ENCODE measurements at places on chromosomes 1 and 21.
A peak's percentile ranks its signal among the peaks of the same experiment; 100 is the strongest.

GRCh38 chr1:218402786-218403120 lies 57.6 kb downstream of the TGFB2 start:
- H3K4me3 ChIP-seq: no peak overlapping the region
- DNase-seq: no peak
- no peak overlapping the region for H3K27ac ChIP-seq
- no peaks in the 10 kb centered on the region for H3K27me3 ChIP-seq

DNA sequence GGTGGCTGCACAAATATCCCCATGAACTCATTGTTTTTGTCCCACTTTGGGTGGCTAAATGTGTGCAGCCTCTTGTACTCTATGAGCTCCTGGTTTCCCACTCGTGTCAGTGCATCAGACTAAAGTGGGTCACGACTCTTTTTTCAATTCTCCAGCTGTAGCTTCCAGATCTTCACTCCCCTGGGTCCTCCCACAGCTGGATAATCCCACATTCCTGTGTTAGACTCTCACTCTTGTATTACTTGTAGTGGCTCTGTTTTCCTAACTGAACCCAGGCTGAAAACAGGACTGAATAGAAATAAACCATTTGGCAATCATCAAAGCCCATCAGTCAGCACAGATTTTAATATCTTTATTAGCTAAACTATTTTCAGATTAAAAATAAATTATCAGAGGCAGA lies 60.4 kb downstream of the UBE2U start:
- DNase-seq: no peak
- H3K36me3 ChIP-seq: no peaks in the 10 kb centered on the region
- H3K27me3 ChIP-seq: peaks cover 2% of the 10 kb centered on the region
- H3K4me3 ChIP-seq: no peak overlapping the region
- peaks cover 4% of the 10 kb centered on the region for H3K4me1 ChIP-seq

DNA sequence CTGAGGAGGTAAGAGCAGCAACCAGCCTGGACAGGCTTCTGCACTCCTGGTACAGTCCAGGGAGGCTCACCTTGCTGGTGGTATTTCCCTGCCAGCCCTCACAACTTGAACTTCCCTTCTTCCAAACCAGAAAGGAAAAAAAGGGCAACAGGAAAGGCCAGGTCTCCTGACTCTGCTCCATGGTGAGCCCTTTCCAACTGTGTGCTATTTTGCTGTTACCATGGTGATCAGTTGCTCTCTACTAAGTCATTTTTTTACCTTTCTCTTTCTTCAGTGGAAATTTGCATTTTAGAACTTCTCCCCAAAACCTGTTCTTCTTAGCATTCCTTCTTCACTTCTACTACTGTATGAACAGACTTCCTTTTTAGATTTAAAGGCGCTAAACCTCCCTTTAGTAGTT lies 164.3 kb downstream of the GRIK1 start:
- no peaks in the 10 kb centered on the region for H3K27me3 ChIP-seq
- peaks cover 5% of the 10 kb centered on the region for H3K4me1 ChIP-seq
- H3K4me3 ChIP-seq: no peak overlapping the region
- H3K36me3 ChIP-seq: no peaks in the 10 kb centered on the region
- peak overlapping the region; percentile 75 for H3K27ac ChIP-seq
- peak; percentile 5 for DNase-seq

- H3K27ac ChIP-seq: no peak overlapping the region
- H3K36me3 ChIP-seq: no peaks in the 10 kb centered on the region
- H3K4me1 ChIP-seq: no peaks in the 10 kb centered on the region
- H3K27me3 ChIP-seq: peaks cover 2% of the 10 kb centered on the region
- peak; percentile 77 for DNase-seq
Measured at GRCh38 chr1:202237052-202237451, 43.5 kb downstream of the LGR6 start.
